NCI-H69 (cell line): ENCODE measurements at places on chromosomes 6 and 20.

GRCh38 chr6:20338156-20338555, 63.5 kb upstream of the E2F3 start:
- no peak for DNase-seq

DNA sequence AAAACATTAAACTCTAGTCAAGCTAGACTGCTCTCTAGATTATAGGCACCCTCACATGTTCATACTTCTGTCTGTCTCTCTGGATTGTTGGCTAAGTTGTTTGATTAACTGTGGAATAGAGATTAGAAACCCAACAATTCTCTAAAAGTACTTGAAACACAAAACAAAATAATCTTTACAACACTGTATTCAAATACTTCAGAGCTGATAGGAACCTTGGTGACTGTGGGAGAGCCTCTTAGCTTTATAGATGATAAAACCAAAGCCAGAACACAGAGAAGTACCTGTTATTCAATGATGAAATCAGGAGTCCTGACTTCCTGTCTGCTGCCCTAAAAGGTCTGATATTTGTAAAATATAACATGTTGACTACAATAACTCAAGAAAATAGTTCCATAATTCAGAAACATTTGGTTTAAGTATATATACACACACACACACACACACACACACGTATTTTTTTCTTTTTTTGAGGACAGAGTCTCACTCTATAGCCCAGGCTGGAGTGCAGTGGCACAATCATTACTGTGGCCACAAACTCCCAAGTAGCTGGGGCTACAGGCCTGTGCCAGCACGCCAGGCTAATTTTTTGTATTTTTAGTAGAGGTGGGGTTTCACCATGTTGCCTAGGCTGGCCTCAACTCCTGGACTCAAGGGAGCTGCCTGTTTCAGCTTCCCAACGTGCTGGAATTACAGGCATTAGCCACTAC, 222.0 kb downstream of the FUT9 start:
- DNase-seq: no peak

GRCh38 chr6:166400181-166400580, 17.4 kb upstream of the MPC1 start:
- no peak for DNase-seq

GRCh38 chr6:111185954-111186353, 98.7 kb downstream of the SLC16A10 start:
- DNase-seq: peak; percentile 11

GRCh38 chr6:47094241-47094925, 52.3 kb upstream of the ADGRF1 start:
- no peak for DNase-seq

DNA sequence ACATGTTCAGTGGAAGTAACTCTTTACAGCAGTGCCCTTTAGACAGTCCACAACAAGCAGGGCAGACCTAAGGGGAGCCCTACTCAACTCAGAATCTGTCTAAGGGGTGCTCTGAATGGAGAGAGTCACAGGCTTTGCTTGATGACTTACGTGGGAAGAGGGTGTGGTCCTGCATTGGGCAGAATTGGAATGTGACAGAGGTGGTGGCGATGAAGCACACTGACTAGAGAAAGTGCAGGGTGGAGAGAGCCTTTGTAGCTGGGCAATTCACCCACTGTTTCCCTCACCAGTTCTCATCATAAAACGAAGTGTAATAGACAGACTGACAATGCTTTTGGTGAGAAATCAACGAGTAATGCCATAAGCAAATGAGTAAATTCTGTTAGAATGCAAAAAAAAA, 11.2 kb downstream of the TP53INP2 start:
- no peak for DNase-seq

- peak; percentile 45 for DNase-seq
These were observed 9.1 kb upstream of the MAPK13 start for GRCh38 chr6:36120979-36121786.

DNA sequence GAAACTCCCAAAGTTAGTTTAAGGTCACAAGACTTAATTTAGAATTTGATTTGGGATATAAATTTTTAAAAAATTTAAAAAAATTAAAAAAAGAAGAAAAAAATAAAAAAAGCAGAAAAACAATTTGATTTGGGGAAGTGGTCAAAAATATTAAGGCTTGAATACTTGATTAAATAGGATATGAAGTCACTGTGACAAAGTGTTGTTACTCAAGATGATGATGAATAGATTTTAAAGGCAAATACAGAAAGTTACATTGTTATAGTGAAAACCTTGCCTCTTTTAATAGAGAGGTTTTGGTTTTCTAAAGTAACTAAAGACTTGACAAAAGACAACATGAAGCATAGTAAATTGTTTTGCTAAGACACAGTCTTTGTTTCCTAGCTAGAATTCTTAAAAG, 7.2 kb downstream of the CST9 start:
- DNase-seq: no peak

DNA sequence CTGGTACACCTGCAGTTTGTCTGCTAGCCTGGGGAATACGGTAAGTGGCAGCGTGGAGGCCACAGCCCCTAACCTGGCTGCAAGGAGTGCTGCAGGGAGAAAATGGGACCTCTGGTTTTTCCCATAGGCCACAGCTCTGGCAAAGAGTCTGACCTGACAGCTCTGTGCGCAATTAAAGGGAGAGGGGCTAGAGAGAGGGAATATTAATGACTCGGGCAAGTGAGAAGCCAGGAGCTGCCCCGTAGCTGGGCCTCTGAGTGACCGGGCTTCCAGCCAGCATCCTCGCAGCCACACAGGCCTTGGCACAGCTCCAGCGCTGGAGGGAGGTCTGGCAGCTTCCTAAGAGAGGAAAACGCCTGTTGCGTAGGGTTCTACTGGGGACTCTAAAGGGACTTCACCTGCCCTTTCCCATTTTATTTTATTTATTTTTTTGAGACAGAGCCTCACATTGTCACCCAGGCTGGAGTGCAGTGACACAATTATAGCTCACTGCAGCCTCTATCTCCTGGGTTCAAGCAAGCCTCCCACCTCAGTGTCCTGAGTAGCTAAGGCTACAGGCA, 18.2 kb upstream of the OCSTAMP start:
- DNase-seq: peak; percentile 79

GRCh38 chr20:10522328-10522727, 87.2 kb downstream of the SLX4IP start:
- peak; percentile 58 for DNase-seq

DNA sequence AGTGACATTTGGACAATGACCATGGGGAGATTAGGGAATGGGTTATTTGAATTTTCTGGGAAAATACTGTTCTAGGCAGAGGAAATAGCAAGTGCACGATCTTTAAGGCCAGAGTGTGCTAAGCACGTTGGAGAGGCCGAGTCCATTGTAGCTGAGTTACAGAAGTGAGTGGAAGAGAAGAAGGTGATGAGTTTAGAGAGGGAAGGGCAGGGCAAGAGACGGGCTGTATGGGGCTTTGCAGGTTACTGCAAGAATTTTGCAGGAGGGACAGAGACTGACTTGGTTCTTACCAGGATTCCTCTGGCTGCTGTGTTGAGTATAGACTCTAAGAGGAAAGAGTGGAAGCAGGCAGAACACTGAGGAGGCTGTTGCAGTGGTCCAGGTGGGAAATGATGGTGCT, 1.1 kb upstream of the NCOA3 start:
- peak; percentile 2 for DNase-seq

- no peak for DNase-seq
These were observed 89.7 kb downstream of the SMOC2 start for GRCh38 chr6:168530653-168531071.

GRCh38 chr20:24970754-24971153, 21.7 kb downstream of the CST7 start:
- no peak for DNase-seq

GRCh38 chr6:98498866-98499265, 335.5 kb upstream of the POU3F2 start:
- DNase-seq: no peak

- DNase-seq: no peak
These were observed 247.9 kb upstream of the BMP2 start for GRCh38 chr20:6519556-6519955.

DNA sequence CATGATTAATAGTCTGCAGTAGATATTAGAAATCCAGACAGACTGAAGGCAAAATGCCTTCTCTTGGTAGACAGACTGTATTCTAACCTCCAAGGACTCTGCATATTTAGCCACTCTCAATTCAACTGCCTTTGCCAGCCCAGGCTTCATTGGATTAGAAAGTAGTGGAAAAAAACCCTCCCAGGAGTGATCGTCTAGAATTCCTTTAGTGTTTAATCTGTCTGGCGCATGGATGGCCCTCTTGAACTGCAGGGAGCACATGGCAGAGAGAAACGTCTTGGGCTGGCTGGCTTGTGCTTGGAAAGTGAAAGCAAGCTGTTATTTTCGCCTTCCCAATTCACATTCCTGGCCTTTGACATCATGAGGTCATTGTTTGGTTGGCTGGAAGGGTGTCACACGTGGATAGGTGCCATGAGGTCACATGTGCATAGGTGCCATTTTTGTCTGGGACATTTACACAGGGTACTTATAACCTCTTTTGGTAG, 30.9 kb upstream of the NEDD9 start:
- DNase-seq: no peak

DNA sequence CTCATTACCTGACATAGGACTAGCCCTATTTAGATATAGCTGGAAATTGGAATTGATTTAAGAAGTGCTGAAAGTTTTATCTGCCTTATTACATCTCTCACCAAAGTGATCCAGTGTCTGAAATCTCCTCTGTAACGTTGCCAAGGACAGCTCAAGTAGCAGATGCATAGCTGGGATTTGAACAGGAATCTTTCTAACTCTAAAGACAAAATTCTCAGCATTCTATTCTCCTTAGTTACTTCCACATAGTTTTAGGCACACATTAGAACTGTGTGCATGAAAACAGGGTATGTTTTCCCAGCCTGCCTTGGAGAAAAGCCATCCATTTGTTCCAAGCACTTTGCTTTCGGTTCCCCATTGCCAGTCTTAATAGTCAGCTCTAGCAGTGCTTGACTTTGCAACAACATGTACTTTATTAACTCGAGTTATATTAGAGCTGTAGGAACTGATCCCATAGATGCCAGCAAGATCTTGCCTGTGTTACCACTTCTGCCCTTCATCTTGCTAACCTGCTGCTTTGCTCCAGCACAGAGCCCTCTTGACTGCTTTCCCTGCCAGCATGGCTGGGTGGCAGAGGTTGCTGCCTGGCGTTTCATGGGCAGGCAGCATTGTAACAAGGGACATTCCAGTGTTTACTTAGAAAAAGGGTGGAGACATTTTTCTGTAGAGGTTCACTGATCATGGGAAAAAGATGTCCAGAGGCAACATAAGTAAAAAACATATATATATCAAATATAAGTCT, 56.1 kb upstream of the STMND1 start:
- DNase-seq: peak; percentile 26

GRCh38 chr6:75085931-75086635, 119.8 kb downstream of the COL12A1 start:
- no peak for DNase-seq

DNA sequence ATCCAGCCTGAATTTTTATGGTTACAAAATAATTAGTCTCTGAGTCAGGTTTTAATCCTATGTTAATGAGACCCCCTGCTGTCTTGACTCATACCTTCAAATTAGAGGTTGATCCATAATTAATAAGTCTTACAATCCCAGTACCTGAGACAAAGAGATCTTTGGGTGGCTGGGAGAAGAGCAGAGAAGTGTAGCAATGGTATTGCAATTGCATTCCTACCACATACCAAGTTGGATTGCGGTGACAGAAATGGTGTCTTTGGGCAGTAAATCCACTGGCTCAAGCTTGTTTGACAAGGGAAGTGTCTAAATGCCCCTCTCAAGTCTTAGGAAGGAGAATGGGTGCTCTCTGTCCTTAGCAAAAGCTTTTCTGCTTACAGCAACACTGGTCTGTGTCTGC, 150.4 kb downstream of the BTBD3 start:
- peak; percentile 49 for DNase-seq

GRCh38 chr6:98971303-98971702, 23.6 kb upstream of the FBXL4 start:
- peak; percentile 41 for DNase-seq

DNA sequence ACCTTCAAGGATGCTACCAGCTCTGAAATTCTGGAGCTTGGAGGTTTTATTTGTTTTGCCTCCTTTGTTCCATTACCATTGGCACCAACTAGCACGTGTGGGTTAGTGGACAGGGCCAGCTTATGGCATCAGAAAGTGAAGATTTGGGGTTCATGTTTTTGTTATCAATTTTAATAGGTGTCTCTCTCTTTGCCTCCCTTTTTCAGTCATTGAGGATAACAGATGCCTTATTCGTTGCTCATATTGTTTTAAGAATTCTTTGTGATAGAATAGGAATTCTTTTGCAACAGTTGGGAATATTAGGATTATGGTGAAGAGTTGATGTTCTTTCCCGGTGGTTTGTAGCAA, 22.9 kb downstream of the TMC2 start:
- no peak for DNase-seq

GRCh38 chr20:38001173-38001875, 31.9 kb downstream of the TTI1 start:
- DNase-seq: no peak

- peak; percentile 61 for DNase-seq
These were observed 2.9 kb downstream of the SPAG4 start for GRCh38 chr20:35618263-35619131.

DNA sequence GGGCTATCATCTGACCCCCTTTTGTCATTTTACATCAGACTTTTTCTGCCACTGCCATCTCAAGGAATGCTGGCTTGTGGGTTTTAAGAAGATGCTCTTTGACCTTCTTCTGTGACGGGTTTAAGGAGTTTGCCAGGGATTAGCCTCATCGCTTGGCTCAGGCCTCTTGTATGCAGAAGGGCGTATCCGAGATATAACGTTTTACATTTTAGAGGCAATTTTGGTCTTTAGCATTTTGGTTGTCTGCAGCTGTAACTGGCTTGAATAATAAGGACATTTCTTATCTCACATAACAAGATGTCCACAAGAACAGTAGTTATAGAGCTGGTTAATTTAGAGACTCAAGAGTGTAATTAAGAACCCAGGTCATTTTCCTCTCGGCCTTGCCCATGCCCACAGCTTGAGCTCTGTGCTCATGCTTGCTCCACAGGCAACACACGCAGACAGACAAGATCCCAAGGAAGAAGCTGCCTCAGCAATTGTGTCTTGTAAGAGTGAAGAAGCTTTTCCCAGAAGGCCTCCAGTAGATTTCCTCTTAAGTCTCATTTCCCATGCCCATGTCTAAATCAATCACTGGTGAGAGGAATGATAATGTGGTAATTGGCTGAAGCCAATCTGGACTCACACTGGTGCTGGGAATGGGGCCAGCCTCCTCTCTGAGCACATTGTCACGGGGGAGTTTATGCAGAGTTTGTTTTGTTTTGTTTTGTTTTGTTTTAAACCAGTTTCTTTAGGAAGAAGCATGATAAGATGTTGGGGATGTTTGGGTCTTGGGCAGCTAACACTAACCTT, 36.8 kb downstream of the PTCHD4 start:
- peak; percentile 62 for DNase-seq

DNA sequence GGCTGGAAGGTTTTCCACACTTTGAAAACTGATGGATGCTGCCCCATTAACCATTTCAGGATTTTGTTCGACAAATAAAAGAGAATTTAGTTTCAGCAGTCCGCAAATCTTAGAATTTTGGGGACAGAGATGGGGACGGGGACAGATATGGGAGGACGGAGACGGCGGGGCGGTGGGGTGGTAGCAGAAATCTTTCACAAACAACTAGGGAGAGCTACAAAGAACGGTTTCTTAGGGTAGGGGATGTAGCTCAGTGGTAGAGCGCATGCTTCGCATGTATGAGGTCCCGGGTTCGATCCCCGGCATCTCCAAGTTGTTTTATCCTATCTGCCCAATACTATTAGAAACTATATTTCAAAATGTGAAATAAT, 15.1 kb downstream of the HMGN4 start:
- DNase-seq: peak; percentile 82

GRCh38 chr6:43951756-43952675, 175.2 kb downstream of the MRPL14 start:
- no peak for DNase-seq
